ENCODE measurements at places on chromosomes 7 and 10.

DNA sequence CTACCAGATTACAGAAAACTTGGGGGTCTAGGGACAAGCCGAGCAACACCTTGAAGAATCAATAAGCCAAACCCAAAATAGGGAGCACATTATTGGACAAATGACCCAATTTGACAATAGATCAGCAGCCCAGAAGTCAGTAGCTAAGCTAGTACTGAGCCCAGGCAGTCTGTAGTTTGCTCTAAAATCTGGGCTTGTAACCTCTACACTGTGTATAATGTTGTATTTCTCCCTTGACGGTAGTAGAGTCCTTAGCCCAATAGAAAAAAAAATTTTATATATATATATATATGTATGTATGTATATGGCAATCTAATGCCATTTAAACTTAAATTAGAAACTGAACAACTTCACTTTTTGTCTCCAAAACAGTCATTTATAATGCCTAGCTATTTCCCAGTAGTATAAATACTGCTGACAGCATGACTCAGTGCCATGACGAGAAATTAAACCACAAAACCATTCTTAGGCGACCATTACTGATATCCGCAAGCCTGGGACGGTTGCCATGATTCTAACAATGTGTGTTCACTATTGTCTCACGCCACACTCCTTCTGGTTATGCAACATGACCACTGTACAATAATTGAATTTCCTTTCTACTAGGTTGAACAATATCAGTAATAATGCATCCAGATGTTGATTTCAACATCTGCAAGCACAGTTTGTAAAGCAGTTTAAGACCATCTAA lies 110.5 kb downstream of the IPMK start:
- DNase-seq = no peak

GRCh38 chr7:126589068-126589684 lies 663.6 kb downstream of the GRM8 start:
- DNase-seq = no peak

DNA sequence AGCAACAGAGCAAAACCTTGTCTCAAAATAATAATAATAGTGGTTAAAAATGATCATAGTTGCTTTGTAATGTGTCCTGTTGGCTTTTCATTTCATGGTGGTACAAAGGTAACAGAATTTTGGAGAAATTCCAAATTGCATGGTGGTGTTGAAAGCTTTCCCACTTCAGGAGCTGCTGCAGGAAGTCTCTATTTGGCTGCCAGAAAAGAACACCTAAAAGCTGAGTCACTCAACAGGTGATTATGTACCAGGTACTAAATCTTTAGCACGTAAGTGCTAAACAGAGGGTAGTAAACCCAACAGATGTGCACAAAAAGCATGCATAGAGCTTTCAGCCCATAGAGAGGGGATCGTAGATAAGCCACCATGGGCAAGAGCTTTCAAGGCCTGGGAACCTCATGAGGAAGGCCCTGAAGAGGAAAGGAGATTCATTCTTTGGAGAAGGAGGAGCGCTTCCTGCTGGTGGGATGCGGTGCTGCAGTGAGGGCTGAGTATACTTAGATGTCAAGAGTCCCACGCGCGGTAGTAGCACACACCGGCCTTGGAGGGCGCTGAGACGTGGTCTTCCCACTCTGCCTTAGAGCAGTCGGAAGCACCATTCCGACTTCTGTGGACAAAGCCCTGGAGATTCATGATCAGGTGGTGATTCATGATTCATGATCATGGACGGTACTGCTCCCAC lies 118.7 kb downstream of the RALA start:
- peak; percentile 14 for DNase-seq

GRCh38 chr7:142379201-142379885 lies 121.5 kb upstream of the PRSS58 start:
- no peak for DNase-seq

DNA sequence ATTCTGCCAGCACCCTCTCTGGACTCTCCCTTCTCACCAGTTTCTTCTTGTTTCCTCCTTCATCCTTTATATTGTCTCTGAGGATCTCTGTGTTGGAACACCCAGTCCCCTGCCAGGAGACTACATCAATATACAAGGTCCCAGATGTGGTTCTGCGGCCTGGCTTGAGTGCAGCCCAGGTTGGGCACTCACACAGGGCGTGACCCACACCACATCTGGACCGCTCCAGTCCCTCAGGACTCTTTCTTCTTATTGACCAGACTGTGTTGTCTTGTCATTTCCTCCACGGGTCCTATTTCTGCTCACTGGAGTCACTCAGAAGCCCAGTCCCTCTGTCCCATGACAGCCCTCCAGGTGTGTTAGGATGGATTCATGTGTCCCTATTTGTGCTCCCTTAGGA lies 26.0 kb downstream of the NKX2-3 start:
- DNase-seq = no peak

DNA sequence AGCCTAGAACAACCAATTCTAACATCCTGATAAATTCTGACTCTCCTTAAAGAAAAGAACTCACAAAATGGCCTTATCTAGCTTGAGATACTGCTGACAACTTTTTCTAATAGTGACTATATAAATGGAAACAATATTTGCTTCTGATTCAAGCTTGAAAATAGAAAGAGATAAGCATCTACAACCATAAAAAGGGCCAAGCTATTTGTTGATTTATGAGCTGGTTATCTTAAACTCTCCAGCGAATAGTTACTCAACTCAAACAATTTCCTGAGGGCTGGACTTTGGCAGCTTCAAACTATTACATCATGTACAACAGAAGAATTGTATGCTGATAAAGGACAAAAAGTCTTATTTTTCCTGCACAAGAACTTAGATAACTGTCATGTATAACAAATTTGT lies 4.6 kb downstream of the USP54 start:
- DNase-seq = no peak

DNA sequence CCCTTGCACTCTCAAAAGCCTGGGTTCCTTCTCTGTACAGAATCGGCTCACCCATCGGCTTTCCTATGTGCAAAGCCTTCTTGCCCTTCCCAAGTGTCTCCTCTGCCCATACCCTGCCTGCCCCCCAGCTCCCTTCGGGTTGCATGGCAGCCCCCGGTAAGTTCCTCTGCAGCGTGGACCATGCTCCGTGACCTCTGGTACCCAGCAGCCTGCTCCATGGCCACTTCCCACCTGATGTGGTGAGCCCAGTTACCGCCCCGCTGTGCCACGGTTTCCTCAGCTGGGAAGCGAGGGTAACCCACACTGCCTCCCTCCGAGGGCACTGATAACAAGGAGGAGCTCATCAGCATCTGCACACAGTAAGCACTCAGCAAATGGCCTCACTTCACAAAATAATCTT lies 106.8 kb upstream of the DDC start:
- DNase-seq = no peak

DNA sequence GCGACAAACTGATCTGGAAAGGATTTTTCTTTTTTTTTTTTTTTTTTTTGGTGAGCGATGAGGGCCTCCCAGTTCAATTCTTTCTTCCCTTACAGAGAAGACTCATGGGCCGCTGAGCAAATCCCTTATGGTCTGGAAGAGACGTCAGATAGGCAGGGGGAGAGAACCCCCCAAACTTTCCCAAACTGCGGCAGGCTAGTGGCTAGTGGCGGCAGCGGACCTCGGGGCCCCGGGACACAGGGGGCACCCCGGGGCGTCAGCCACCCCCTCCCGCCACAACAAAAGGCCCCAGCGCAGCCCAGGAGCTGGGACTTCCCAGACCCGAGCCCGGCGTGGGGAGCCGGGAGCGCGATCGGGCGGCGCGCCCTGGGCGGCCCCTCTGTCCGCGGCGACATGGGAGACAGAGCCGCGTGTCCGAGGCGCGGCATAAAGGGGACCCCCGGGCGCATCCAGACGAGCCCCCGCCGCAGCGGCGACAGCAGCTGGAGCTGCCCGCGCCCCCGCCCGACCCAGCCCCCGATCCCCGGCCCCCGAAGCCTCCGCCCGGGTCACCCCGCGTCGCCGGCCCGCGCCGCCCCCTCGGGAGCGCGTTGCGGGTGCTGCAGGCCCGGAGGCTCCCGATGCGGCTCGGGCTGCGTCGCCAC lies 755 bp downstream of the FAM171A1 start:
- DNase-seq = peak; percentile 17

GRCh38 chr10:86345859-86346798 lies 20.5 kb downstream of the GRID1 start:
- DNase-seq = no peak
